ENCODE measurements at places on chromosomes 5 and 9.

- no peak for DNase-seq
Observed at GRCh38 chr9:16884952-16885513, 14.6 kb upstream of the BNC2 start.

GRCh38 chr9:90726215-90726614 is 75.4 kb upstream of the SYK start:
- DNase-seq: no peak

- no peak for DNase-seq
Observed at GRCh38 chr9:5819174-5819573, 13.7 kb downstream of the ERMP1 start.

DNA sequence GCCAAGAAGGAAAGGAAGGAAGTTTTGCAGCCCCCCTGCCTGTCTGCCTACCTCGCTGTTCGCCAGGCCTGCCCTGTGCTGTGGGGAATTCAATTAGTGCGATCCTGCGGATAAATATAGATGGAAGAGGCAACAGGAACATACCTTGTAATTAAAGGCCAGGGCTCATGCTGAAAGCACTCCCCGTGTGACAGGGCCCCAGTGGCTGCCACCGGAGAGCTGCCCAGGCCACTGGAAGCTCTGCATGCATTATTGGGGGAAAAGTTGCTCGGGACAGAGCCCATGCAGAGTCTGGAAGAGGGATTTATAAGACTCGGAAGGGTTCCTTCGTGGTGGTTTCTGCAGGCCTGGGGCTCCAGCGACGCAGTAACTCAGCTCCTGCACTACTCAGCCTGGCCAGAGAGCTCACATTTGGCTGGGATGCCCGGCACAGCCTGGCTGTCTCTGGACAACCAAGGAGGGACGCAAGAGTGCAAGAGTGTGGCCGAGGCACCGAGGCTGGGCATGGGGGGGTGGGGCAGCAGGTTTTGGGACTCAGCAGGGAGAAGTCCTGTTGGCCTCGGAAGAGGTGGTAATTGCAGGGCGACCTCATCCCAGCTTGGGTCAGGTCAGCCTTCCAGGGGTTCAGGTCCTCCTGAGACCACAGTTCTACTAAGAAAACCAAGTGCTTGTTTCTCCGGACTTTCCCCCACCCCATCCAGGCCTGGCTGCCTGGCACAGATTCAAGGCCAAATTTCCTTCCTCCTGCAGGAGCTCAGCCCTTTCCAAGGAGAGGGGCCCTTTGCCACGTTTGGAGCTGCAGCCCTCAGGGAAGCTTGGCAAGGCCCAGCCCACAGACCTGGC is 68.1 kb upstream of the GGTA1 start:
- no peak for DNase-seq

- no peak for DNase-seq
Observed at GRCh38 chr5:109756543-109757185, 66.9 kb downstream of the MAN2A1 start.

GRCh38 chr9:76433836-76434235 is 25.1 kb upstream of the GCNT1 start:
- DNase-seq: no peak

DNA sequence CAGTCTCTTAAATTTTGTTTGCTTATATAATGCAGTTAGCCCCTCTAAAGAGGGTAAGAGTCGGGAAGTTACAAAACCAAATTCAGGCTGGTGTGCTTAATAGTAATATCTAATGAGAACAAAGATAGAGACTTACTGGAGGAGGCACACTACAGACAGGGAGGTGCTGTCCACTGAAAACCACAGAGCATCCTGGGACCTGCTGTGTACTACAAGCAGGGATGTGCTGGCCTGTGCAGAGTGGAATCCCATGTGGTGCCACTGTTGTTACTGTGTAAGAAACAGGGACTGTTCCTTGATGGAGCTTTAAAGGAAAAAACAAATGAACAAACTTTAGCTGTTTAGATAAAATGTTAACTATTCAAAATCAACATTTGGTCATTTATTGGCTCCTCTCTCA is 42.4 kb downstream of the RNF38 start:
- no peak for DNase-seq
